ENCODE measurements at places on chromosomes 2 and 18.

DNA sequence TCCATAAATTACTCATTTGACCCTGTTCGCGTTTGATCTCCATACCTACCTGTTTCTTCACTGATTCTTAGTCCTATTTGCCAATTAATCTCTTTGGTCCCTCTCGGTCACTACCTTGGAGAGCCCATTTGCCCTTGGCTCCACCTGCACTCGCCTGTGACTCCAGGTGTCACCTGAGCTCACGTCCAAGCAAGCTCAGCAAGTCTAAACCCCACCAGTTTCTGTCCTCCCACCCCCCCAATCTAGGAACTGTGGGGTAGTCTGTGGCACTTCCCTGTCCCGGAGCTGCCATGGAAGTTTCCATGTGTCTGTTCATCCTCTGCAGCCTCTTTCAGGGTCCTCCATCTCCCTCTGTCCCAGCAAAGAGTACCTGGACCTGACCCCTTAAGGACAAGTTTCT is 68.1 kb upstream of the BCL2L11 start:
- DNase-seq, result no peak

DNA sequence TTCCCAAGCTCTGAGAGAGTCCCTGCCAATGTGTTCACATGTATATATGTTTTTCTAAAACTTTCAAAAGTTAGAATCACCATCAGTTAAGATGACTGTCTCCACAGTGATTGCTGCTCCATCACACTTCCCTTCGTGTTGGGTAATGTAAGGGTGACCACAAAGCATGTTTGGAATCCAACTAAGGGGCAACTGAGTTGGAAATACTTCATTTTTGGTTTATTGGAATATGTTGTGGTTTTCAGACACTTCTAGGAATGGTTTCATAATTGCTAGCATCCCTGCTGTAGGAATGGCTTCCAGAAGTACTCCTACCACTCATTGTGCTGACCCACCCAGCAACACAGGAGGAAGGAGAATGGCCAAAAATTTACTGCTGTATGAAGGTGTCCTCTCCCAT is 212.5 kb upstream of the GULP1 start:
- no peak for DNase-seq

DNA sequence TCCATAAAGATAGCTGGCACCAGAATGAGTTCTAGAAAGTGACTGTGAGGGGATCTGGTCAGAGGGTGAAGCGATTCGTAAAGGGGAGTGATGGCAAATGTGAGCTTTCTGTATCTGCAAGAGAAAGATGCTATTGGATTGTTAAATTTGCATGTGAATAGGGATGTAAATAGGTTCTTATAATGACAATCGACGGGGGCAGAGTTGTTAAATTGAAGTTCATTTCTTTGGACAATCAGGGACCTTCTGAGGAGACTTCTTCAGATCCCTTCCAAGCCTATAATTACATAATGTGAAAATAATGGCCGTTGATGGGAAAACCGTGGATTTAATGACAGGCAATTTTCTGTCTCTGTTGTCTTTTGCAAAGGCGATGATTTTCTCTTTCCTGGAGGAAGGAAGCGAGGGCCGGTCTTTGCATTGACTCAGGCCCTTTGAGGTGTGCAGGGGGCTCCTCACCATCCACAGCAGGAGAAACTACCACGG is 52.2 kb upstream of the TMEM18 start:
- no peak for DNase-seq

GRCh38 chr18:61808286-61808685 is 84.5 kb downstream of the RNF152 start:
- no peak for DNase-seq

DNA sequence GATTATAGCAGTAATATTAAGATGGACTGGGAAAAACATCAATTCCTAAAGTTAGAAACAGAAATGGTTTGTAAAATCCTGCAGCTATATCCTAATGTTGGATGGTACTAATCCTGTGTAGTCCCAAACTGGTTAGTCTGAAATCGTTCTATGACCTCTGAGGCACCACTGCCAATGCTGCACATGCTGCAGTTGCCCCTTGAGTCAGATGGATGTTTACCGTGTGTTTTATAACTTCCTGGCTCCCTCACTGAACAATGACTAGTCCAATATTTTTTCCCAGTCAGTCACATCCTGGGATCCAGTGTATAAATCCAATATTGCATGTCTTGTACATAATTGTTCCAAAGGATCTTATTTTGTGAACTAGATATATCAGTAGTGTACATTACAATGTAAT is 226.7 kb upstream of the PKDCC start:
- no peak for DNase-seq

DNA sequence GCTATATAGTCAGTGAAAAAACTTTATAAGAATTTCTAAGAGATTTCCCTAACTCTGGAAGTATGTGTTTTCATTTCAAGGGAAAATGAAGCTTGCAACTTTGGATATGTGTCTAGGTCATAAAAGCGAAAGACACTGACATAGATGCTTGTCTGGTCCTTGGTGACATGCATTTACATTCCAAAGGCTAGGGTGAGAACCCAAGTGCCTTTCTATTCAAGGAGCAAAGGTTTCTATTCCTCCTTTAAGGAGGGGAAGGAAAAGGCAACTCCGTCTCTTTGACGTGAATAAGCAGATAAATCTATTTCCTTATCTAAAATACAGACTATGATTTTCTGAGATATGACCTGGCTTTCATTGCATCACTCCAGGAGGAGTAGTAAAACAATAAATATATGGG is 261.1 kb downstream of the CDH7 start:
- no peak for DNase-seq

DNA sequence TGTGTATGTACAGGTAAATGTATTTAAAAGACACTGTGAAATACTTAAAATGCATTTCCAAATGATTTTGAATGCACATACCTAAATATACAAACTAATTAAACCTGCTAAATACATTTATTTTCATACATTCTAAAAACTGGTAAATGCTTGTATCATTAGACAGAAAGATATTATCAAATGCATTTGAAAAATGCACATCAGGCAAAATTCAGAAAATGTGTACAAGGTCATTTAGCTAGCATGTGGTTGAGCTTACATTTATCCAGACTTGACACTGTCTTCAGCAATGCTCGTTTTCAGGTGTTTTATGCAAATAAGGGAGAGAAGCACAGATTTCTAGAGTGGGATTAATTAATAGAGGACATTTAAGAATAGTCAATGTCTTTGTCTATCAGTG is 374.2 kb downstream of the SUCLG1 start:
- no peak for DNase-seq

DNA sequence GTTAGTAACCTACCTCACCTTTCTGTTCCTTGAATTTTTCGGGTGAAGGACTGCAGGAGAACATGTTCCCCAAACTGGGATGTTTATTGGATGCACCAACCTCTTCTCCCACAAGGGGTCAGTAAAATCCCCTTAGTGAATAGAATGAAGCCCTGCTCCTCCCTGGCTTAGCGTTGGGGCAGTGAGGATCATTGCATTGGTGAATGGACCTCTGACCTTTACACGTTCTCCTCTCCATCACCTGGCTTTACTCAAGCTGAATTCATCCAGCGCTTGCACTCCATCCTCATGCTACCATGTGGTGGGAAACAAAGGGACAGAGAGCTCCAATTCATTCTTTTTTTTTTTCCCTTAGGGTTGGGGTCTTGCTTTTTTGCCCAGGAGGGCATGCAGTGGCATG is 157.2 kb downstream of the MIB1 start:
- no peak for DNase-seq

DNA sequence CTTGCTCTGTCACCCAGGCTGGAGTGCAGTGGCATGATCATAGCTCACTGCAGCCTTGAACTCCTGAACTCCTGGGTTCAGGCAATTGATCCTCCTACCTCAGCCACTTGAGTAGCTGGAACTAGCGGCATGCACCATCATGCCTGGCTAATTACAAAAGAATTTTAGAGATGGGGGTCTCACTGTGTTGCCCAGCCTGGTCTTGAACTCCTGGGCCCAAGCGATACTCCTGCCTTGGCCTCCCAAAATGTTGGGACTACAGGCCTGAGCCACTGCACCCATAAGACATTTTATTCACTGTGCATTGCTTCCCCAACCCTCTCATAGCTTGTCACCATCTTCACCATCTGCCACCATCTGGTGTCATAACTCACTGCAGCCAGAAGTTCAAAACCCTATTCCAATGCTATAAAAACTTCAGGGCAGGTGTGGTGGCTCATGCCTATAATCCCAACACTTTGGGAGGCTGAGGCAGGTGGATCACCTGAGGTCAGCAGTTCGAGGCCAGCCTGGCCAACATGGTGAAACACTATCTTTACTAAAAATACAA is 78.7 kb downstream of the NCAPH start:
- DNase-seq, result no peak

DNA sequence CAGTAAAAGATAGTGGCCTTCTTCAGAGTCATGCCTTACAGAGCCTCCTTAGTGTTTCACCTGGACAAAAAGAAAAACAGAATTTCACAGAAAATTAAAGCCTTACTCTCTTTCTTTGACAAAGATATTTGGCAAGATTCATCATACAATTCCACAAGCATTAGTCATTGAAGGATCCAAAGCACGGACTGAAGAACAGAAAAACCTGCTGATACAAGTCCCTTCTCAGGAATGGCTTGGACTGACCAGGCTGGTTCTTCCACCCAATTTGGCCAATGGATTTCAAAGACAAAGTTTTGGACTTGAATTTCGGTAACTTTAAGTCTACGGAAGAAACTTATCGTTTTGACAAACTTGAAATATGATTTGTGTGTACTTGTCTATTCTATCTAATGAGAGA is 39.1 kb upstream of the GALNT3 start:
- no peak for DNase-seq

DNA sequence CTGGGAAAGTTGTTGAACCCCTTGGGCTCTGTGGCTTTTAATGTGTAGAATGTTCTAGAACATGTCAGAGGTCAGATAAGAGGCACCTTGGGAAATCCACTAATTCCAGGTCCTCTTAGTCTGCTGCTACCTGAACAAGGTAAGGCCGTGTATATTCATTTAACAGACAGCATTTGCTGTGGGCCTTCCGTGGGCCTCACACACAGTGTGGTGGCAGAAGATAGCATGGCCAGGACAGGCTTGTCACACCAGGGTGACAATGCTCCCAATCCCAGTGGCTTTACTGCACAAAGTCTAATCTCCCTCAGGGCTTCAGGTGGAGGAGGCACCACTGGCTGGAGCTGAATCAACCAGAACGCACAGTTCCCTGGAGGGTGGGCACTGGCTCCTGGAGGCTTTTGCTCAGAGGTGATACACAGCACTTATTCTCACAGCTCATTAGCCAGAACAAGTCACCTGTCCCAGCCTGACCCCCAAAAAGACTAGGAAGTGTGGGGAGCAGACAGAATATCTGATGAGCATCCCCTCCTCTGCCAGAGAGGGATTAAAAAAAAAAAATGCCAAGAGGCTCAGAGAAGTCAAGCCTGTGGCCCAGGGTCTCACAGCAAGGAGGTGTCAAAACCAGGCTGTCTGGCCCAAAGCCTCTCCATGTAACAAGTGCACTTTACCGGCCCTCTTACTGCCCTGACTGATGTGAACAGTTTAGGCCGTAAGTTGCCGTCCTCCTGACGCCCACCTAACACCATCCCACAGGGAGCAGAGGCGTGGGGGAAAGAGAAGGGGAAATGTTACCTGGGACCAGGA is 216.9 kb upstream of the RAB6C start:
- no peak for DNase-seq

GRCh38 chr2:9981655-9982054 is 30.2 kb downstream of the GRHL1 start:
- no peak for DNase-seq

DNA sequence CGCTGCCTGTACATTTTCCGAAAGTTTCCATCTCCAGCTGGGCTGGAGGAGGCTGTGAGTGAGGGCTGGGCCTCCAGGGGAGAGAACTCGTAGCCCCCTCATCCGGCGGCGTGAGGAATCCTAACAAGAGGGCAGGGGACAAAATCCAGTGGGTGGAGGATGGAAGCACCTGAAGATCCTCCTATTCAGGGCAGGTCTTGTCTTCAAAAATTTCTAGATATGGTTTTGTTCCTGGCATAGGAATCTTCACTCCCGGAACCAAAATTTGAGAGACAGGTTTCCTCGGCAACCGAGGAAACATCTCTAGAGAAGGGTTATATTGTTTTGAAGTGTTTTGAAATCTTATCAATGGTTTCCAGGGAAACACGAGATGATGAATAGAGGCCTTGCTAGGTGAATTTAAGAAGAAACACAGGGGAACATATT is 136.7 kb downstream of the SH3BP4 start:
- no peak for DNase-seq

DNA sequence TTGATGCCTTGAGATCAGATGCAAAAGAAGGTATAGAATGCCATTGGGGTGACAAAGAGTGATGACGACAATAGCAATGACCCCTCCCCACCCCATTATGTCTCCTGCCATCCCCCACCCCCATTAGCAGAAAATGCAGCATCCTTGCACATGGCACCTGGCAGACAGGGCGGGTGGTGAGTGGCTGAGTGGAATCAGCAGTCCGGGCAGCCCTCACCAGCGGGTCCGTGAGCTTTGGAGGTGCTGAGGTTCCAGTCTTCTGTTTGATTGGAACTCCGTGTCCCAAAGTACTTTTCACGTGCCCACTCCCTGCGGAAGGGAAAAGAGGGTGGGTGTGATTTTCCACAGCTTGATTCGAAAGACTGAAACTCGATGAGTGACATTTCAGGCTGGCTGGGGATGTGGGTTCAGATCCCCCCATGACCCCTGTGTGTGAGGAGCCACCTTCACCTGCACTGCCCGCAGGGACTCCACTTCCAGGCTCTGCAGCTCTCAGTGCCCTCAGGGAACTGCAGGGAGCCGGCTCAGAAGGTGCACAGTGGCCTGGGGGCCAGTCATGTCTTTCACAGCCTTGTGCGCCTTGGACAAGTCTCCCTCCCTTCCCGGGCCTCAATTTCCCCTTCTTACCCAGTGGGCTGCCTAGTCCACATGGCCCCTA is 130.9 kb downstream of the GLI2 start:
- peak; percentile 23 for DNase-seq

- no peak for DNase-seq
Observed at GRCh38 chr2:27182346-27182745, 29.5 kb upstream of the ATRAID start.

- no peak for DNase-seq
Observed at GRCh38 chr18:73617981-73618380, 529.7 kb downstream of the FBXO15 start.

DNA sequence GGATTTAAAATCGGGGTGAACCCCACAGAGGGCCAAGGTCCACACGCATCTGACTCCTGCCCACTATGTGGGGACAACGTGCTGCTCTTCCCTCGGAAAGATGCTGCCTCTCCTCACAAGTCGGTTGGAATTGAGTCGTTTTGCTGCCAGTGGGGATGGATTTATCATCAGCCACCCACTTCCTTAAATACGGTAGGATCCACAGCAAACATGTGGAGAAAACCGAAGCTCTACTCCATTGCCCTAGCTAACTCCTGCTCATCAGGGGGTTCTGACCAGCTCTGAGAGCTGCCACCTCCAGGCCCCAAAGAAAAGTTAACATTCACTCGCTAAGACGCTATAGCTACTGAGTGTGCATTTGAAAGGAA is 80.9 kb downstream of the CHRNA1 start:
- DNase-seq, result no peak

DNA sequence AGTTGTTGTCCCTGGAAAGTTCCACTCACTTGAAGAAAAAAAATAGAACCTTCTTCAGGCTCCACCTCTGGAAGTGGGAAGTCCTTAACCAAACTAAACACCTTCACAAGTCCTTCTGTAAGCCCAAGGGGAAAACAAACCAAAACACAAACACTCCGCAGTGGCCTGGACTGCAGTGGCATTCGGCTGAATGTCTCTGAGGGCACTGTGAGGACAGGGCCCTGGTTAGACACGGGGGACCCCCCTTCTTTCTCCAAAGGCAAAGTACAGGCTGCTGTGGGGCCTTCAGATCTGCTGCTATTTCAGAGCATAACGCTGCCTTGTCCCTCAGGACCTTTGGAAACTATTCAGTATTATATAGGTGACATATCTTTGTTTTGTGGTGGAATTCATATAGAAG is 28.1 kb downstream of the FOSL2 start:
- no peak for DNase-seq

- DNase-seq, result peak; percentile 81
Observed at GRCh38 chr2:240604291-240604938, 17.9 kb downstream of the CAPN10 start.
